Activated naive CD4-positive, alpha-beta T cell treated with anti-CD3 and anti-CD28 coated beads, Interleukin-2, amount 10 ng/mL, durations not matched to agents 5 hours and 36 hours (primary cell): ENCODE measurements at places on chromosomes 6 and 20. TPM values are rescaled to one million over a fixed set of nuclear protein-coding genes. Genes with fewer than 3 reads are reported as not detected.

SIRT5 gene
- total RNA-seq = 13.6 TPM

ZNF334 gene
- total RNA-seq = 0.46 TPM

CD164 gene
- total RNA-seq = 246 TPM

SLC22A2 gene
- total RNA-seq = not detected

NEURL2 gene
- total RNA-seq = 2.0 TPM

COL11A2 gene
- total RNA-seq = 0.63 TPM

ADGRF4 gene
- total RNA-seq = not detected

FRS3 gene
- 5.3 TPM for total RNA-seq

ETV7 gene
- total RNA-seq = 5.2 TPM

SNAP25 gene
- not detected for total RNA-seq

RFX6 gene
- not detected for total RNA-seq
